ENCODE measurements at places on chromosomes 6 and 20.

DNA sequence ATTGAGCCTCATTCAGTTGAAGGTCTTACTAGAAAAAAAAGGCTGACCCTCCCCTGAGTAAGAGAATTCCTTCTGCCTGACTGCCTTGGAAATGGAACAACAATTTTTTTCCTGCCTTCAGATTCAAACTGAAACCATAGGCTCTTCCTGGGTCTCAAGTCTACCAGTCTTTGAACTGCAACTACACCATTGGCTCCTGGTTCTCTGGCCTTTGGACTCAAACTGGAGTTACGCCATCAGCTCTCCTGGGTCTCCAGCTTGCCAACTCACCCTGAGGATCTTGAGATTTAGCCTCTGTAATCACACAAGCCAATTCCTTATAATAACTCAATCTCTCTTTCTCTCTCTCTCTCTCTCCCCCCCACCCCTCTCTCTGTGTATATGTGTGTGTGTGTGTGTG, 36.0 kb upstream of the SNX9 start:
- DNase-seq, result no peak

DNA sequence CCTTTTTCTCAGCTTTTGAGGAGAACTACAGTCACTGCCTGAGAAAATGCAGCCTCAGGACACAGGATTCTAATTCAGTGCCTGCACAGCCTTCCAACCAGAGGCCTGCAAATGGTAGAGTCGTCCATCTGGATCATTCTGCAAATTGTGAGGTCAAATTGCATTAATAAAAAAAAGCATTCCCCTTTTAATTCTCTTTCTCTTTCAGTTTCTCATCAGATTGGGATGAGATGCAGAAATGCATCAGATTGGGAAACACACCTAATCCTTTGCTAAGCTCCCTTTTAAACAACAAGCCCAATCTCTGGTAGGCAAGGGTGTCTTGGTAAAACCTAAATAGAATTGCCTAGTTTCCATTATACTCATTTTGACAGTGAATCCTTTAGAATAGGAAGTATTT, 838.8 kb downstream of the MAFB start:
- no peak for DNase-seq

GRCh38 chr6:18241208-18242038, 22.9 kb downstream of the DEK start:
- no peak for DNase-seq

- DNase-seq, result peak; percentile 66
These were observed 128.8 kb downstream of the SOBP start for GRCh38 chr6:107618672-107619071.

DNA sequence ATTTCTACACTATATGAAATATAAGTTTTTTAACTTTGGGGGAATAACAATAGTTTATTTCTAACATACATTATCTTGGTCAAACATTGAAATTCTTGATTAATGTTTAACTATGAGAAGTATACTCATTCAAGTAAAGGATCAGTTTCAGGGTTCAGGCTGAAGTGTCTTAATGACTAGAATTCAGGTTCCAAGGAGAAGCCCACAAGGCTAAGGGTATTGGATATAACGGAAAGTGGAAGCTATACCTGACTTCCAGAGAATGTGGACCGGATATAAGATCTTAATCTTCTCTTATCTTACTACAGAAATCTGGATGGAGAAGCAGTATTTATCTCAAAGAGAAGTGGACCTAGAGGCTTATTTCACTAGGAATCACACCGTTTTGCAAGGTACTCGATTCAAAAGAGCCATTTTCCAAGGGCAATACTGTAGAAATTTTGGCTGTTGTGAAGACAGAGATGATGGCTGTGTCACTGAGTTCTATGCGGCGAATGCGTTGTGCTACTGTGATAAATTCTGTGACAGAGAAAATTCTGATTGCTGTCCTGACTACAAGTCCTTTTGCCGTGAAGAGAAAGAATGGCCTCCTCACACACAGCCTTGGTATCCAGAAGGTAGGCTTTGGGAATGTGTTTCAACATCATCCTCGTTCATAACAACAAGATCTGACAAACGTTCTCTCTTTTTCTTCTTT, at the start of gene TINAG:
TINAG (plus strand) TSS at position 153 of the 697 bp plus-strand sequence; CDS start at position 263, 110 bp downstream.
- DNase-seq, result no peak

- DNase-seq, result no peak
These were observed 390.0 kb upstream of the SULF2 start for GRCh38 chr20:48175261-48175660.

- DNase-seq, result no peak
These were observed 108.8 kb downstream of the PREX1 start for GRCh38 chr20:48718786-48719578.

GRCh38 chr6:80932359-80932758, 820.1 kb downstream of the TENT5A start:
- no peak for DNase-seq

GRCh38 chr20:42134265-42135098, 516.3 kb upstream of the CHD6 start:
- no peak for DNase-seq

DNA sequence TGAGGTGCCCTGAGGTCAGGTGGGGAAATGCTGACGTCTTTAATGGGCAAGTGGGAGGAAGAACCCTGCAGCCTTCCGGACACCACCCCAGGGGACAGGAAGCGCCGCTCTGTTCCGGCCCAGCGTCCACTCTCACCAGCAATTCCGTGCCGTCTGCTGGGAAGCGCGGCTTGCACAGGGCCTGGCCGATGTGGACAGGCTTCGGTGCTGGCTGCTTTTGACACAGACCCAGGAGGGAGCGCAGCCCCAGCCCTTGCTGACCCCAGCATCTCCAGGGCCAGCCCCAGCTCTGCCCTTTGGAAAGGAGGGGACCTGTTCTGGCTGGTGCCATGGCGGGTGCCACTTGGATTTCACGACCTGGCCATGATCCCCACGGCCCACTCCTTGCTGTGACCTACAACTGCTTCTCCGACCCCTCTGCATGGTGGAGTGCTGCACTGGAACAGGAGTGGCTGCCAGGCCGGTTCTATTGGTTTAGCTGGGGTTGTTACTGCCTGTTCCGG, 123.2 kb downstream of the DLL1 start:
- DNase-seq, result no peak

- peak; percentile 58 for DNase-seq
These were observed 10.5 kb downstream of the SNAI1 start for GRCh38 chr20:49993301-49993751.

GRCh38 chr20:17594443-17594842, 24.6 kb downstream of the DSTN start:
- peak; percentile 6 for DNase-seq

DNA sequence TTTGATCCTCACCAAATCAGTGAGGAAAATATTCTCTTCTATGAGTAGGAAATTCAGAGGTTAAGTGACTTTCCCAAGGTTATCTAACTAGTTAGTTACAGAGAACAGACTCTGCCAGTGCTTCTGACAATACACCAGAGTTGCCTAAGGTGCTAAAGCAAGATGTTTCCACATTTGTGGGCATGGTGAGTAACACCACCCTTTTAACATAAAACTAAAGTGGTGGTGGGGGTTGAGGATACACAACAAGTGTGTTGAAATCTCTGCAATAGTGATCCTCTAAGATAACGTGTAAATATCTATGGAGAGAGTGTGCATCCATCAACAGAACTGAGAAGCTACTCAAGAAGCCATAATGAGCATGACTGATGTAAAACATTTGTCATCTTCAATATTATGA, 11.7 kb downstream of the VNN2 start:
- DNase-seq, result no peak

DNA sequence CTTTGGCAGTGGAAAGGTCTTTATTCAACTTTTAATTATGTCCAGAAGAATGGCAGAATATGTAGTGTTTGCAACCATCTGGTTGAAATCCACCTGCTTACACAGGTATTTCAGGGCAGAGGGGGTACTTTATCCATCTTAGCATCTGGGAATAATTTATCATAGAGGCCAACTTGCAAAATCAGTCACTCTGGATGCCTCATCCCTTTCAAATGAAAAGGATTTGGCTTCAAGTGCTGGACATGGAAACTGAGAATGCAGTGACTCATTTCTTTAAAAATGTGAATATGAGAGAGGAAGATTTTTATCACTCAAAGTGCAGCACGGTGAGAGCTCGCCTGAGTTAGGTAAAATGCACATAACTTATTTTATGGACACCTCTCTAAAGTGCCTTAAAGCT, 758.3 kb downstream of the KIF16B start:
- no peak for DNase-seq

GRCh38 chr20:62678553-62678952, 30.1 kb upstream of the NTSR1 start:
- no peak for DNase-seq

DNA sequence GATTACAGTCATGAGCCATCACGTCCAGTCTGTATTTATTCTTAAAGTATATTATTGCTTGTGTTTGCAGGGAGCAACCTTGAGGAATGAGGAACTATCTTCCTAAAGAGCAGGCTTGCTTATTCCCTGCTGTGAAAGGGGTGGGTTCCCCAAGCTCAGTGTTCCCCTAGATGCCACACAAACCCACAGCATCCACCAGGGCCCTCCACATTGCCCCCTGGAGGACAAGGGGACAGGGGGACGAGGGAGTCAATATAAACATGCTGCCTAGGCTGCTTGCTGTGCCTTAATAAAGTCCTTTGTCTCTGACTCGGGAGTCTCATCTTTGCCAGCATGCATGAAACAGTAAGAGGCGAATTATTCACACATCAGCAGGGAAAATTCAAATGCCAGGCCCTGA, 8.0 kb upstream of the IDH3B start:
- DNase-seq, result peak; percentile 69

DNA sequence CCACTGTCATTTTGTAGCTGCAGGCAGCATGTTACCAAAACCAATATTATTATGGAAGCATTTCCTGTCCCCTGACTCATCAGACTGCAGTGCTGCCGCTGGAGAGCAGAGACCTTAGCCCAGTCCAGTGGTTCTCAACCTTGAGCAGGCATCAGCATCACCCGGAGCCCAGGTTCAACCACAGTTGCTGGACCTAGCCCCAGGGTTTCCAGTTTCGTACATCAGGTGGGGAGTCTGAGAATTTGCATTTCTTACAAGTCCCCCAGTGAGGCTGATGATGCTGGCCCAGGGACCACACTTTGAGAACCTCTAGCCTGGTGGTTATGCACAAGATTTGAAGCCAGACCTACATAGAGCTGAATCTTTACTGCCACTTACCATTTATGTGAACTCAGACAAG, 47.3 kb downstream of the LY86 start:
- no peak for DNase-seq

- no peak for DNase-seq
These were observed 17.0 kb upstream of the STX16 start for GRCh38 chr20:58634059-58634458.

GRCh38 chr6:5179917-5180316, 80.8 kb downstream of the LYRM4 start:
- no peak for DNase-seq

- DNase-seq, result no peak
These were observed 240.5 kb downstream of the TTLL2 start for GRCh38 chr6:167565388-167565787.

GRCh38 chr6:149264629-149265028, 52.9 kb upstream of the TAB2 start:
- DNase-seq, result no peak

GRCh38 chr6:107369493-107369892, 89.9 kb downstream of the PDSS2 start:
- DNase-seq, result no peak

- peak; percentile 52 for DNase-seq
These were observed 395.8 kb upstream of the MARCKS start for GRCh38 chr6:113461153-113461932.

Measured in Karpas-422 (cell line).